Activated T-helper 17 cell treated with anti-CD3 and anti-CD28 coated beads, Interleukin-2, amount 50 U/mL, for 72 hours (primary cell): ENCODE measurements at places on chromosomes 1 and 21. TPM values are rescaled to one million over a fixed set of nuclear protein-coding genes. Genes with fewer than 3 reads are reported as not detected.

DNA sequence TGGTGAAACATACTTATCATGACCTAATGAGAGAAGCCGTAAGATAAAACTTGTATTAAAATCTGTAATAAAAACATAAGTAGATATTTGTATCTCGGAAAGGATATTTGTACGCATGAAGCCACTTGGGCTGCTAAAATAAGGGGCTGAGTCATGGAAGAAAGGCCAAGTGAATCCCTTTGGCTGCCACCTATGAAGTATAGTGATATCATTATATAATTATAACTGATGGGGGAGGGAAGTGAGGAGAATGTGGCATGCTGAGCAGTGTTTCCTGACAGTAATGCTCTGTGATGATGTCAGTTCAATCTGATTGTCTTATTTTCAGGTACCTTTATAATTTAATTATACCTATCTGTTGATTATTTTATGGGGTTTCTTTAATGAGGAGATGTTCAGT is 13.6 kb downstream of the RWDD3 start:
- no peak for ATAC-seq

GRCh38 chr1:17498214-17498613 is 41.3 kb upstream of the ARHGEF10L start:
- no peak for ATAC-seq

DNA sequence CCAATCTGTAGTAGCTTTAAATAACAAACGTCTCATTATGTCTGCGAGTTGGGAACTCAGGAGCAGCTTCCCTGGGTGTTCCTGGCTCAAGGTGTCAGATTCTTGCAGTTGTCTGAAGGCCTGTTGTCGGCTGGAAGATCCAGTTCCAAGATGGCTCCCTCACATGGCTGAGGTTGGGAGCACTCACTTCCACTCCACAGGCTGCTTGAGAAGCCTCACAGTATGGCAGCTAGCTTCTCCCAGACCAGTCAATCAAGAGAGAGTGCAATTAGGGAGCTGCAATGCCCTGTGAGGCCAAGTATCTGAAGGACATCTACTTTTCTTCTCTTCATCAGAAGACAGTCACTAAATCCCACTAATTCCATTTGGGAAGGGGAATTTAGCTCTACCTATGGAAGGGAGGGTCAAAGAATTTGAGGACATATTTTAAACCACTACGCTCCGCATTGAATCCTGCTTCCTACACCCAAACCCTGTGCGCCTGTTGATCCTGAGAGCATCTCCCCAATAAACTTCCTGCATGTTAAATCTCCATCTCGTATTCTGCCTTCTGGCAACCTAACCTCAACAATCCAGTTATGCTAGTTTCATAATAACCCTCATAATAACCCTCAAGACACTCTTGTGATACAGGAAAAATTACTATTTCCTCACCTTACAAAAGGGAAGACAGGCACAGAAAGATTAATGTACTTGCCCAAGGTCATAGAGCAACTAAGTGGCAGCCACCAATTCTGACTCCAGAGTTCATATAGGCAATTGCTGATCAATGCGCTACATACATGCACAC is 3.6 kb upstream of the VPS26C start:
- no peak for ATAC-seq

DNA sequence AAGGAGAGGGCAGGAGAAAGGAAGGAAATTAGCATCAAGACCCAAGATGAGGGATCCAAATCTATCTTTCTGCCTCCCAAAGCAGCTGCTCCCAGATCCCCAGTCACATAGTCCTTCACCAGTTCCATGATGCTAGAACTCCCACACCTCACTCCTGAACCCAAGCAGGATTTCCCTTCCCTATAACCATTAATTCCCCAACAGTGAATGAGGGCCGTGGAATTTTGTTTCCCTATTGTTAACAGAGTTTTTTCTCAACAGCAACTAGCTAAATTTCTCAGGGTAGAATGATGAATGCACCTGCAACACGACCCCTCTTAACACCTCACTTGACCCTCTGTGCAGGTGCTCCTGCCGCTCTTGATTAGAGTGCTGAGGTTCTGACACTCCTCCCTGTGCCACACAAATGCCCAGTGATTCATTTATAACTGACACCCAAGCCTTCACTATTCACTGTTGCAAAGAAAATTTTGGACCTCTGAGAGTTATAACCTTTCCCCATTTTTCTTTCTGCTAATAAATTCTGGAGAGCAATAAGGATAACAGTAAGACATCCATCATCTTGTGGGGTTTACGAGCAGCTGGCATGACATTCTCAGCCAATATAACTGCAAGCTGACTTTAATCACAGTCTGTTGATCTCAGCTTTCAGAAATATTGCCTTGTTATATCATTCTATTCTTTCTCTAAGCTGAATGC is 25.4 kb upstream of the NPL start:
- ATAC-seq: no peak

DNA sequence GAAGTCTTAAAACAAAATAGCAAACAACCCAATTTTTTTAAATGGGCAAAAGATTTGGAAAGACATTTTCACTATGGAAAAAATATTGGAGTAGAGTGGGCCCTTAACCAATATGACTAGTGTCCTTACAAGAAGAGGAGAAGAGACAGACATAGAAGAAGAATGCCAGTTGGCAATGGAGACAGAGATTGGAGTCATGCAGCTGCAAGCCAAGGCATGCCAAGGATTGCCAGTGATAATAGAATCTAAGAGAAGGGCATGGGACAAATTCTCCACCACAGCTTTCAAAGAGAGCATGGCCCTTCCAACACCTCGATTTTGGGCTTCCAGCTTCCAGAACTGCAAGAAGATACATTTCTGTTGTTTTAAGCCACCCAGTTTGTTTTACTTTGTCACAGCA is 92.7 kb downstream of the RGS2 start:
- ATAC-seq: no peak

- ATAC-seq: no peak
Observed at GRCh38 chr1:94884106-94884505, 42.8 kb downstream of the CNN3 start.

CATSPERE gene
- total RNA-seq: 0.53 TPM

CACNA1S gene
- not detected for total RNA-seq

FCGR3A gene
- not detected for total RNA-seq
